ENCODE measurements at places on chromosomes 6 and 20.
A peak's percentile ranks its signal among the peaks of the same experiment; 100 is the strongest.

GRCh38 chr20:53752971-53753879, 159.6 kb upstream of the ZNF217 start:
- DNase-seq, result no peak

- DNase-seq, result peak; percentile 57
Observed at GRCh38 chr6:24125980-24126379, at the start of gene NRSN1. TSS of gene NRSN1 (plus strand) at chr6:24126215. CDS start at chr6:24134328, 8,113 bp downstream.

DNA sequence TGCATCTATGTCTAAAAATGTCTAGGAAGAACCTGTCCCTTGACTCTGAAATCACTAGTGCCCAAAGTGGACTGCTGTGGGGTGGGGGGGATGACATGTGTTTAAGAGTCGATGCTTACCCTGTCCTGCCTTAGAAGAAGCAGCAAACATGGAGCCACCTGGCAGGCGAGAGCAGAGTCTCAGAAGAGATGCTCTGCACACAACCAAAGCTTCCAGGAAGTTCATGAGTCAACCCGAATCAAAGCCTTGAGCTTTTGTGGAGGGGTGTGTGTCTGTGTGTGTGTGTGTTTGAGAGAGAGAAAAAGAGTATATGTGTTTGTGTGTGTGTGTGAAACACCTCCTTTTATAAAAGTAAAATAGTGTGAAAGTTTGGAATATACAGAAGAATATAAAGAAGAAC, 269.9 kb downstream of the ALDH8A1 start:
- no peak for DNase-seq

GRCh38 chr6:74826263-74826662, 379.6 kb downstream of the COL12A1 start:
- no peak for DNase-seq

All from NCI-H1694 treated with DMSO at 0.1 percent for 48 hours (cell line).